ENCODE measurements at places on chromosomes 3 and 15. TPM values are rescaled to one million over a fixed set of nuclear protein-coding genes. Genes with fewer than 3 reads are reported as not detected.

The SMARCC1 gene
- 98.9 TPM for total RNA-seq

The CP gene
- total RNA-seq = not detected

The SERINC4 gene
- total RNA-seq = 0.61 TPM

The CCDC13 gene
- total RNA-seq = 0.34 TPM

The RETNLB gene
- total RNA-seq = not detected

The ANKRD34C gene
- not detected for total RNA-seq

The DOCK3 gene
- total RNA-seq = 4.1 TPM

The FAM3D gene
- not detected for total RNA-seq

The ZBED2 gene
- 517 TPM for total RNA-seq

The SEMA3F gene
- 0.32 TPM for total RNA-seq

The FANCD2OS gene
- not detected for total RNA-seq

The VIPR1 gene
- 5.2 TPM for total RNA-seq

The WDR93 gene
- not detected for total RNA-seq

The TMEM87A gene
- 35.9 TPM for total RNA-seq

The SLC22A14 gene
- not detected for total RNA-seq

The TM6SF1 gene
- total RNA-seq = 0.84 TPM

The SPINK8 gene
- not detected for total RNA-seq

The CPNE9 gene
- 0.11 TPM for total RNA-seq

The CRTC3 gene
- total RNA-seq = 41.8 TPM

The WDR49 gene
- total RNA-seq = 0.18 TPM
